Endothelial cell of umbilical vein (primary cell): ENCODE measurements at places on chromosomes 11 and 22. TPM values are rescaled to one million over a fixed set of nuclear protein-coding genes. Genes with fewer than 3 reads are reported as not detected.

- no peaks in the 10 kb centered on the region for H3K27me3 ChIP-seq
- peaks cover 5% of the 10 kb centered on the region for H3K4me1 ChIP-seq
- no peak for DNase-seq
- no peak overlapping the region for H3K27ac ChIP-seq
These were observed 306.8 kb upstream of the DDI1 start for GRCh38 chr11:103729617-103730016.

UQCC3 gene
- polyA plus RNA-seq, result 15.3 and 15.5 TPM in 2 replicates

- no peaks in the 10 kb centered on the region for H3K4me1 ChIP-seq
- H3K4me3 ChIP-seq, result no peak overlapping the region
- DNase-seq, result no peak
- peaks cover 10% of the 10 kb centered on the region for H3K36me3 ChIP-seq
- no peaks in the 10 kb centered on the region for H3K27me3 ChIP-seq
These were observed 12.3 kb downstream of the CAT start for GRCh38 chr11:34451053-34451452.

PLA2G3 gene
- 0.84 and 0.91 TPM in 2 replicates for polyA plus RNA-seq

DNA sequence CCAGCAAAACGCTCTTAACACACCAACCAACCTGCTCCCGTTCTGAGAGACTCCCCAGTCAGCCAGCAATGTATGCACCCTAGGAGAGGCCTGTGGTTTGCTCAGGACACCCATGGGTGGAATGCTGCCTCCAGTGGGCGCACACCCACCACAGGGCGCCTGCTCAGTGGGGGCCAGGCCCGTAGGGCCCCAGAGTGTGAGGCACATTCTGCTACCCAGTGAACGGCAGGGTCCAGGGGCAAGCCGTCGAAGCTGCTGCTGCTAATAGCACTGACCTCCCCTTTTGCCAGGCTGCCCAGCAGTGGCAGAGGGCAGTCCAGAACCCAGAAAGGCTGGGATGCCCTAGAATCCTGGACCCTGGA lies 12.8 kb downstream of the B3GAT1 start:
- H3K4me3 ChIP-seq, result no peak overlapping the region
- DNase-seq, result no peak
- no peaks in the 10 kb centered on the region for H3K4me1 ChIP-seq
- H3K27me3 ChIP-seq, result no peaks in the 10 kb centered on the region

DNA sequence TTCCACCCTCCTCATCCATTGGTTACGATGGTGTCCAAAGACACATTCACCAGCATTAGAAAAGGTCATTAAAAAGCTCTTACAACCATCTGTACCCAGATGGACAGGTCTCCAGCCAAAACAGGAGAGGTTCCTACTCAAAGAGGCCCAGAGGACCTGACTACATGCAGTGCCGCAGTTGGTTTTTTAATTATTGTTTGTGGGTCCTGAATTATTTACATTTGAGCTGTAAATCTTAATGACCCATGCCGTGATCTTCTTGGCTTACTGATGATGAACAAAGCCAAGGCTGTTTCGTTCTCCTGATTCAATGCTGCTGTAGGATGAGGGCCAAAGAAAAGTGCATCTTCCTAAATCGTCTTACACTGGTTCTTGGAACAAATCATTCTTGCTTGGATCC lies 83.7 kb downstream of the CADM1 start:
- H3K4me1 ChIP-seq, result no peaks in the 10 kb centered on the region
- H3K27me3 ChIP-seq, result no peaks in the 10 kb centered on the region
- H3K36me3 ChIP-seq, result no peaks in the 10 kb centered on the region

FANCF gene
- polyA plus RNA-seq, result 2.2 and 2.6 TPM in 2 replicates

GRCh38 chr22:20036084-20036482 lies 15.2 kb downstream of the TANGO2 start:
- no peaks in the 10 kb centered on the region for H3K36me3 ChIP-seq
- no peak overlapping the region for H3K4me3 ChIP-seq
- DNase-seq, result no peak
- no peaks in the 10 kb centered on the region for H3K27me3 ChIP-seq
- H3K4me1 ChIP-seq, result no peaks in the 10 kb centered on the region

DNA sequence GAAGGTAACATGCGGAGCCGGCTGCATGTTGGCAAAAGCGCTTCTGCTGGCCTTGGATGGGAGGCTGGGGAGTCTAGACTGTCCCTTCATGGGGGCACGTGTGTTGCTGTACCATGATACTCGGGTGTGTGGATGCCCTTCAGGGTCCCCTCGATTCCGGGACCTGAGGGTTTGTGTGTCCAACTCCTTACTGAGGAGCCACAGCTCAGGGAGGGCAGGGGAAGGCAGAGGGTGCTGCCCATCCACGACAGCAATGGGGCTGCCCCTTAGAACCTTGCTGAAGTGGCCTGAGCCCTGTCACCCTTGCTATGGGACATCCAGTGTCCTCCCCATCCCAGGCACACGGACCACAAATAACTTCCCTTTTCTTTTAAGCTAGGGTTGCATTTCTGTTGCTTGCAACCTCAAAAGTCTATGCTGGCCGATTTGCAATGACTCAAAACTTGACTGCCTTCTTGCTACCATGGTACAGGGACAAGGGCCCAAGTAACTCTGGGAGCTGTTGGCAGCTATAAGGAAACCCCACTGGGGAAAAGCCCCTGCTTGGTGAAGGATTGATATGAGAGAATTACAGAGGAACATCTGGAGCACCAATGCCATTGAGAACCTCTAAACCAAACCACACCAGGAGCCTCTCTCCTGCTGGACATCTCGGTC lies 43.8 kb downstream of the RTL6 start:
- no peak overlapping the region for H3K4me3 ChIP-seq
- no peaks in the 10 kb centered on the region for H3K36me3 ChIP-seq
- DNase-seq, result no peak
- no peaks in the 10 kb centered on the region for H3K27me3 ChIP-seq

DNA sequence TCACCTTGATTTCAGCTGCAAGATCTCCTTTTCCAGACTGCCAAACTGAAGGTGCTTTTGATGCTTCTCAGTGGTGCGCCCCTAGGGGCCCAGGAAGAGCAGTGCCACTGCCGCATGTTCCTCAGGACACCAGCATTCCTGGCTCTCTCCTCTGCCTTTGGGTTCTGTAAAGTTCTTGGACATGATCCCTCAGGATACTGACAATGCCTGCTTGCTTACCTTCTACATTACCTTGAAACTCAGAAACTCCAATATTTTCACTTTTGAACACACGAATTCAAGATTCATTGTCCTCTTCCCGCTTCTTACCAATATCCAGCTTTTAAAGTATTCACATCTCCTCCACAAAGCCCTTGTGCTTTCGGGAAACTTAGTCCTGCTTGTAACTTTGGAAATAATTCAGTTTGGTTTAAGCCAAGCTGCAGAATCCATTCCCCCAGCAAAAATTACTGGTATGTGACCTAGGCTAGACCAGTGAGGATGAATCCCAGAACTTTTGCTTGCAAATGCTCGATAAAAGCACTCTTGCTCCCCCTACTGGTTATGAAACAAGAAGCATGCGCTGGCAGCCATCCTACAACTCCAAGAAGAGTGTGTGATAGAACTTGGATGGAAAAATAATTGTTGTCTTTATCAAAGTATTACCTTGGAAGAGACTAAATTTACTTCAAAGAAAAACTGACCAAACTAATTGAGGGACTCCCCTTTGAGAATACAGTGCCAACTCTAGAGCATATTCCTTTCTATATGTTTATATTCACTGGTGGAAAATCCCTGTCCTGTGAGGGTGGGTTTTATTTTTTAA lies 16.5 kb upstream of the OR5B21 start:
- H3K36me3 ChIP-seq, result no peaks in the 10 kb centered on the region
- H3K4me1 ChIP-seq, result no peaks in the 10 kb centered on the region
- peaks cover 12% of the 10 kb centered on the region for H3K27me3 ChIP-seq

OR4C5 gene
- polyA plus RNA-seq, result not detected in 2 replicates

- H3K27ac ChIP-seq, result no peak overlapping the region
- H3K4me3 ChIP-seq, result no peak overlapping the region
- DNase-seq, result no peak
- H3K4me1 ChIP-seq, result no peaks in the 10 kb centered on the region
- no peaks in the 10 kb centered on the region for H3K27me3 ChIP-seq
- no peaks in the 10 kb centered on the region for H3K36me3 ChIP-seq
These were observed 246.2 kb upstream of the NCAM1 start for GRCh38 chr11:112715056-112715455.

OR52I2 gene
- not detected in 2 replicates for polyA plus RNA-seq

DNA sequence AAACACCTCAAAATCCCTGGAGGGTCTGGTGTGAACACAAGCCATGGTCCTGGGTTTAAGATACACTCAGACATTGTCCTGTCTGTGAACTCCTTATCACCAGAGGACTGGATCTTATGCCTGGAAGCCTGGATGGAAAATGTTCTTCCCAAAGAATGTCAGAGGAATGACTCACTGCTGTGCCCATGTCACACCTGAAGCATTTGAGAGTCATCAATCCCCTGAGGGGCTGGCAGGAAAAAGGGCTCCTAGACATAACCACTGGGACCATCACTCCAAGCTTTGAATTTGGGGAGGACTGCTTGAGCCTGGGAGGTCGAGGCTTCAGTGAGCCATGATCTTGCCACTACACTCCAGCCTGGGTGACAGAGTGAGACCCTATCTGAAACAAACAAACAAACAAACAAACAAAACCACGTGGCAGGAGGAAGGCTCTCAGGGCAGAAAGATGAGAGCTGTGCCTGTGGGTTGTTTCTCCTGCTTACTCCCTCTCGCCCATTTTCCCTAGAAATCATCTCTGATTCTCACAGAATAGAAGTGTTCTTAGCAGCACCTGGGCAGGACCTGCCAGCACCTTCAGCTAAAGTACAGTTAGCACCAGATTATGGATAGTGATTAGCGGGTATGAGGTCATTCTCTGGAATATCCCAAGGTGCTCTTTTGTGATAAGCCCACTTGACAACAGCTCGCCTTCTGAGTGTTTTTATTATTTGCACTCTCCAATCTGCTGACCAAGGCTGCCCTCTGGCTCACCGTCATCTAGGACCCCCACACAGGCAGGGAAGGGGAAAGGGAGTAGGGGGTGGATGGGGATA lies 11.9 kb upstream of the PRG2 start:
- no peaks in the 10 kb centered on the region for H3K36me3 ChIP-seq
- no peak overlapping the region for H3K4me3 ChIP-seq
- no peaks in the 10 kb centered on the region for H3K27me3 ChIP-seq
- no peak overlapping the region for H3K27ac ChIP-seq
- H3K4me1 ChIP-seq, result peaks cover 31% of the 10 kb centered on the region
- no peak for DNase-seq

DNA sequence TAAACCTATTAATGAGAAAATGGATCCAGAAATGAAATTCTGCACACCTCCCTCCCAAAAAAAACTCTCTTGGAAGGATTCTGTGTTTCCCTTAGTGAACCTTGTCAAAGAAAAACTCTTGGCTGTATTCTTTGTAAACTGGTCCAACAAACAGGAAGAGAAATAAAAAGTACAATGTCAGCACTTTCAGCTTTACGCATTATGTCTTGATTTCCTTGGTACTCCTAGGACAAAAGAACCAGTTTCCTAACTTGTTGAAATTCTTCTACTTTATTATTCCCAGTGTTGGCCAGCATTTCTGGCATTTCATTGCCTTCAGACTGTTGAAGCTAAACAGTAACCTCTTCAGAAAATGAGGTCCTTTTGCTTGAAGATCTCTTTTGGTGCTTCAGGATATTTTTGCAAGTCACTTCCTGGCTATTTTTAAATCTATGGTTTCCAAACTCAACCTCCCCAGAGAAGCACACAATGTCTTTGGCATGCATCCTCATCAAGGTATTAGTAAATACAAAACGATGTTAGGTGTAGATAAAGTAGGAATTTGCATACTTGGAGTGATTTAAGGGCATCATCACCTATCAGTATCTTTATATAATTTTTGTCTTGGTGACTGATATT lies 342.7 kb downstream of the AASDHPPT start:
- no peak for DNase-seq
- H3K27ac ChIP-seq, result no peak overlapping the region
- no peaks in the 10 kb centered on the region for H3K36me3 ChIP-seq
- no peaks in the 10 kb centered on the region for H3K4me1 ChIP-seq
- no peak overlapping the region for H3K4me3 ChIP-seq

TAF6L gene
- 28.6 and 33.3 TPM in 2 replicates for polyA plus RNA-seq

- no peak within 1 kb of the TSS for H3K4me3 ChIP-seq
- no peak within 1 kb of the TSS for H3K27ac ChIP-seq
- no peaks in the 10 kb centered on the region for H3K36me3 ChIP-seq
- H3K27me3 ChIP-seq, result peaks cover 23% of the 10 kb centered on the region
These were observed at the start of gene TPH1 for GRCh38 chr11:18046116-18046777. Gene TPH1, minus strand, starts transcription at chr11:18046269. Its CDS starts 5,507 bp downstream, at chr11:18040762.

VPREB1 gene
- not detected in 2 replicates for polyA plus RNA-seq

DNA sequence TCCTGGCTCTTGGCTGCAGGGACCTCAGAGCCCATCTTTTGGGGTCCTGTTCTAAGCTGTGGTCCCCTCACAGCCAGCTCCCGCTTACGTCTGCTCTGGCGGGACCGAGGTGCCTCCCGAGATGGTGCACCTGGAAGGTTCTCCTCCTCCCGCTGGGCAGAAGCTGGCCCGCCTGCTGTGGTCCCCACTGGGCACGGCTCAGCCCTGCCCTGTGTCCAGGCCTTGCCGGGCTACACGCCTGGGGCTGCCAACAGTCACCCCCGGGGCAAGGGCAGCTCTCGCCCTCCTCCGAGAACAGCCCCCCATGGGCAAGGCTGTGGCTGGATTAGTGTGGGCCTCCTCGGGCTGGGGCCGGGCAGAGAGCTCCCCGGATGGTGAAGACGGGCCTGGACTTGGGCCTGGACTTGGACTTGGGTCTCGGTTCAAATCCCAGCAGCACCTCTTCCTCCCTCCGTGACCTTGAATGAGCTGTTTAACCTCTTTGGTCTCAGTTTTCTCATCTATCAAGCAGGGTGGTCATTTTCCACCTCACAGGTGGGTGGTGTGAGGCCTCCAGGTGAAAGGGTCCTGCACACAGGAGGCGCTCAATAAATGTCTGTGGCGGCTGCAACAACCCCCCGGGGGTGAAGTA lies 998 bp downstream of the BAIAP2L2 start:
- no peak overlapping the region for H3K4me3 ChIP-seq
- no peak overlapping the region for H3K27ac ChIP-seq
- H3K36me3 ChIP-seq, result no peaks in the 10 kb centered on the region
- no peaks in the 10 kb centered on the region for H3K27me3 ChIP-seq
- no peak for DNase-seq

OR56B4 gene
- polyA plus RNA-seq, result not detected in 2 replicates

FXYD2 gene
- polyA plus RNA-seq, result 0.99 and 1.9 TPM in 2 replicates

ZNF280B gene
- polyA plus RNA-seq, result 1.4 and 1.5 TPM in 2 replicates

DNA sequence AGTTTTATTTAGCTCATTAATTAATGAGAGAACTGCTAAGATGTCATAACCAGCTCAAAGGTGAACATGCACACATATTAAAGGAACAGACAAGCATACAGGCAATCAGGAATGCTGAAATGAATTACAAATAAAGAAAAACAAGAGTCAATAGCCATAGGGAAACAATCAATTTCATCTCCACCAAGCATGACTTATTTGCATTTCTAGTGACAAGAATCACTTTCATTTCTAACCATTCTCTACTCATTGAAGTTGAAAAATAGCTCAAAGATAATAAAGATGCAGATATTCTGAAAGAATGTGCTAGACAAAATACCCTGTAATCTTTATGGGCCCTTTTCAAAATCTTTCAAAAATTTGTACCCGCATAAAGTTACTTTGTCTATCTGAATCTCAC lies 23.2 kb downstream of the ISX start:
- no peak for DNase-seq
- no peak overlapping the region for H3K27ac ChIP-seq
- H3K36me3 ChIP-seq, result no peaks in the 10 kb centered on the region
- no peaks in the 10 kb centered on the region for H3K27me3 ChIP-seq
- H3K4me1 ChIP-seq, result no peaks in the 10 kb centered on the region
- H3K4me3 ChIP-seq, result no peak overlapping the region
